ENCODE measurements at places on chromosomes 12 and 14.

DNA sequence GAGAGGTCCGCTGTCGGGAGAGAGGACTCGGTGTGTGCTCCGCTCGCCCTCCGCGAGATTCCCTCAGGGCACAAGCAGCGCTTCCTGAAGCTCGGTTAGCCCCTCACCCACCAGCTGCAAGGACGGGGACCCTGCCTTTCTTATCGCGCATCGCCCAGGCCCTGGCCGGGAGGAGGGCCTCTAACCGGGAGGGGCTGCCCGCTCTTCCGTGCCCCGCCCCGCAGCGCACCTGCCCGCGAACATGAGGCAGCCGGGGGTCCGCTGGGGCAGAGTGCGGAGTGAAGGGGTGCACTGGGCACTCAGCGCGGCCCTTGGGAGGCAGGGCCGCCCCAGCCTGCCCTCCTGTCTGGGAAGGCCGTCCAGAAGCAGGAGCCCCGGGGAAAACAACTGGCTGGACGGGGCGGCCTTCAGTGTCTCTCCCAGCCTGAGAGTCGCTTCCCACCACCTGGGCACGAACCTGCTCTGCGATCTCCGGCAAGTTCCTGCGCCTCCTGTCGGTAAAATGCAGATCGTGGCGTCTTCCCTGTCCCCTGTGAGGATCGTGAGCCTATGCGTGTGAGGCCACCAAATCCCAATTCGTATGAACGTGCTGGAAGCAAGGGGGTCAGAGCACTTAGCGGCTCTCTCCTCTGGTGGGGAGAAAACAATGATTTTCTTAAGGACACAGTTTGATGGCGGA is 28.0 kb upstream of the ADIPOR2 start:
- peak; percentile 30 for DNase-seq

- DNase-seq = no peak
Measured at GRCh38 chr12:12791756-12792369, 6.4 kb downstream of the APOLD1 start.

GRCh38 chr14:44812672-44813071 is 149.1 kb downstream of the KLHL28 start:
- DNase-seq = no peak

DNA sequence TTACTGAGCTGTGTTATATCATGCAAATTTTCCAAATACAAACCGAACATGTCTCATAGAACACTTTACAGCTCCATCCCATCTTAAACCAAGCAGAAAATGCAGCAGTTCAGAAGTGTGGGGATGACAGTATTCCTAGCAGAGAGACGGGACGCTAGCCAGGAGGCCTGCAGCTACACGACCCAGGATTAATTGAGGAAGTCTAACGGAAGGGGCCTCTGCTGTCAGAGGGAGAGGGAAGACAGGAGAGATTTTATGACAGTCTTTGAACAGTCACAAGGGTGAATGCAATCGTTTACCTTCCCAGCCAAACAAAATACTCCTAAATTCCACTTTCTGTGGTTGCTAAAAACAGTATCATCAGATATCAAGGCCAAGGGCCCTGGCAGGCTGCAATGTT is 261.9 kb downstream of the TMEM132D start:
- DNase-seq = no peak

- no peak for DNase-seq
Measured at GRCh38 chr12:123516216-123516780, 17.2 kb downstream of the RILPL1 start.

GRCh38 chr14:56040121-56040520 is 78.1 kb upstream of the PELI2 start:
- no peak for DNase-seq
